Small intestine (tissue), 16 donors: ENCODE measurements at places on chromosomes 4 and X. TPM values are rescaled to one million over a fixed set of nuclear protein-coding genes. Genes with fewer than 3 reads are reported as not detected.

Gene C4orf50
- not detected for polyA plus RNA-seq

GRCh38 chr4:155094201-155094820 lies 114.1 kb upstream of the NPY2R start:
- no peak for DNase-seq

Gene CLCN4
- not detected for polyA plus RNA-seq

DNA sequence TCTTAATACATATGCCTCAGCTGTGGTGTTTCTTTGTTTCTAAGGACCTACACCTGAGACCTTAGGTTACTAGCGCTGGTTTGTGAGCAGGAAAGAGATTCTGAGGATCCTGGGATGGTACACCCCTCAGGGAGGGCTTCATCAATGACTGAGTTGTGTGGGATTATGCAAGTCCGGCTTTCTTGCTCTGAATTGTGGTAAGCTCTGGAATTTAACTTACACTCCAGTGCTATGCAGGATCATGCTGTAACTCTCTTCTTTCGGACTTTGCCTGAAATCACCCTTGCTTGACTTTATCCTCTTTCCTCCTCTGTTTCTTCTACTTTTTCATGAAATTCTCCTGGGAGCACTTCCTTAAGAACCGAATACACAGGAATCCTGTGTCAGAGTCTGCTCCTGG lies 431.5 kb upstream of the BOD1L1 start:
- no peak for DNase-seq

DNA sequence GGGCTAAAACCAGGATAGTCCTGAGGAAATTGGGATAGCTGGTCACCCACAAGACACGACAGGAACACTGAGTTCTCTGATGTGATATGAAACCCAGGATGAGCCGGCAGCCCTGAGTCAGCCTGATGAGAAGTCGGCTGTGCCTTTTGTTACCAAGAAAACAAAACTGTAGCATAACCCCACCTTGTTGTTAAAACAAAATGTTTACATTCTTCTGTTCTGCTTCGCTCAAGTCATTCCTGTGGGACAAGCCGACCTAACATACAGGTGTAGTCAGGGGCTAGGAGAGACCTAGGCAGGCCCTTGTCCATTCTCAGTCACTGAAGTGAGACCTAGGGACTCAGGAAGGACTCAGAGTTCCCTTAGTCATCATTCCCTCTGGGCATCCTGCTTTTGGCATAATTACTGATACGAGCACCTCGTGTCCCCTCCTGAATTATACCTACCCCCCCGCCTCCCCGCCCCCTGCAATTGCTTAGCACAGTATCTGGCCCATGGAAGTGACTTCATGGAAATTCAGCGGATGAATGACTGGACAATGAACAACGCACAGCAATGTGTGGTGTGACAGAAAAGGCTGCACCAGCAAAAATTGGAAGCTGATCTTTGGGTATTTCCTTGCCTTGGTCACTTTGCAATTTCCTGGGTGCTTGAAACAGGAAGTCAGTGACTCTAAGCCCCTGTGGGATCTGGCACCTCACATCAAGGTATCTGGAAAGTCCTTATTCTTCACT lies 31.9 kb upstream of the TLR2 start:
- DNase-seq, result no peak

DNA sequence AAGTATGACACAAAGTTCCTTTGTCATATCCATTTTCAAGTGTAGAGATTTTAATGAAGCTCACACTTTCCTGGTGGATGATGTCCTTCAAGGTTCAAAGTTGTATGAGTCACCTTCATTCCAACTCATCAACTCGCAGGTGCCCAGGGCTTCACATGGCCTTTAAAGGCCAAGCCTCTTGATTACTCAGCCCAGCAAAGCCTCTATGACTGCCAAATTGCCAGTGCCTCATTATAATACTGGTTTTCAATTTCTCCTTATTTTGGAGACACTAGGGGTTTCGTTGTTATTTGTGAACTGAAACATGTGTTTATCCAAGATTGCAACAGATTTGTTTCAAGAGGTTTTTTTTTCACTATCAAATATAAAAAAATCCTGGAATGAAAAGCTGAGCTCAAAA lies 45.9 kb upstream of the PPP3CA start:
- no peak for DNase-seq

- no peak for DNase-seq
Observed at GRCh38 chr4:85994576-85994975, 365.3 kb downstream of the MAPK10 start.

DNA sequence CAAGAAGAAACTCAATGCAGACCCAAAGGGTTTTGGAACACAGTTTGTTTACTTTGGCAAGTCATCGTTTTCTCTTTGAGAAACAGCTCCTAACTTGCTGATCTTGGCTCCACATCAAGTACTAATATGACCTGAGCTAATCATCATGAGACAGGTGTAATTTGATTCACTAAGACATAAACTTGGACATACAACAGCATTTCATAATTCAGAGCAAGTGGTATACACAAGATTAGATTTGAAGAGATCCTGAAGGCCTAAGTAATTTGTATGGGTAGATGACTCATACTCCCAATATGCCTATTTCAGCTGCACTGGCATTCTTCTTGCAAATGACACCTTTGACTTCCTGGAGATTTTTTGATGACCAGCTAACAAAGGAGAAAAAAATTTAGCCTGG lies 1521.7 kb downstream of the RPA4 start:
- no peak for DNase-seq
